ENCODE measurements at places on chromosomes 13 and 19.

GRCh38 chr13:99737481-99738245, 233.9 kb downstream of the ZIC5 start:
- DNase-seq: no peak

- no peak for DNase-seq
These were observed 9.5 kb downstream of the SERPINE3 start for GRCh38 chr13:51349016-51349415.

- no peak for DNase-seq
These were observed 11.4 kb upstream of the STARD13 start for GRCh38 chr13:33296793-33297425.

DNA sequence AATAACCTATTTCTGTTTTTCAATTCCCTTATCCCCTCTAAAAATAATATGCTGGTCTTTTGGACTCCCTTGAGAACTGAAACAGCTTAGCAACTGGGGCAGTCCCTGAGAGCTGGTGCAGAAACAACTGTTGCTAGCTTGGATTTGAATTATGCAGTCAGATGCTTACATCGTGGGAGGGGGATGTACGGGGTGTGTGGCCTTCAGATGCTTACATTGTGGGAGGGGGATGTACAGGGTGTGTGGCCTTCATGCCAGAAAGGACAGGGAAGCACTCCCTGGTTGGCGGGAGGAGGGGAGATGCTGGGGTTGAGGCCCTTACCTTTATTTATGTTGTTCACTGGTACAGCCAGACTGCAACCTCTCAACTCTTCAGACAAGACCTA, 25.6 kb downstream of the LRCH1 start:
- no peak for DNase-seq

DNA sequence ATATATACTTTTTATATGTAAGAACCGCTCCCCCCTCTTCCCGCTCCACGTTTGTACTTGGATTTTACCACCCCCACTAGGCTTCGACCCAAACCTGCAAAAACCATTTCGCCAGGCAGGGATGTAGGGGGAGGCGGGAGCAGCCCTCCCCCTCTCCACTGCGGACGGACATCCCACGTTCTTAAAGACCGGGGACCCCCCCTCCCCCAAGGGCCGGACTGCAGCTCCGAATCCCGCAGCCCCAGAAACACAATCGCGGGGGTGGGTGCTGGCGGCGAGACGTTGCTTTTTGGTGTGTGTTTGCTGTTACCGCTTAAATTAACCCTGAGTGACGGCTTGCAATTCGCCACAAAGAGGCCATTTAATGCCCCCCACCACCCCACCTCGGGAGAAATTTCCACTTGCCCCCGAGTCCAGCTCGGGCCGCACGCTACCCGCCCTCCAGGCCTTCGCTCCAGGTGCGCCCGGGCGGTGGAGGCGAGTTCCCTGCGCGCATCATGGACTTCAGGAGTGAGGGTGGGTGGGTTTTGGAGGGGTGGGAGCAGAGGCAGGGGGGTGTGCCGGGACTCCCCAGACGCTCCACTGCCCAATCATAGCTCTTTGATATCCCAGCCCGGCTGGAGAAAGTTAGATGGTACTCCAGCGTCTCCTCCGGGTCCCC, 15.8 kb downstream of the NFIX start:
- DNase-seq: no peak

- no peak for DNase-seq
These were observed 37.1 kb upstream of the CNMD start for GRCh38 chr13:52776726-52777125.

DNA sequence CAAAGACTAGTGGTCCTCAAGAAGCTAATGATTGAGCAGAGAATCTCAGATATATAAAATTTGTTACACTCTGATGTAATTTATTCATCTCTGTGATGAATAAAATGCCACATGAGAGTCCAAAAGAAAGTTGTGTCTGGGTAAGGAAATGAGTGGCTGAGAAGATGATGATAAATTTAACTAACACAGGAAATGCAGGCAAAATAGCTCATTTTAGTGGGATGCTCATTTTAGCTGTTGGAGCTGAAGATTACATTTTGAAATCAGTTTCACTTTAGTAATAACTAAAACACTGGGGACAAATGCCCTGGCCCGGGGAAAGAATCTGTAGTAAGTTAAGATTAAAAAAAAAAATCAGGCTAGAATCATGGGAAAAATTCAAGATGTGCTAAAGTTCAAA, 35.2 kb downstream of the SPRY2 start:
- DNase-seq: no peak

- DNase-seq: peak; percentile 1
These were observed 61.1 kb downstream of the ZNF431 start for GRCh38 chr19:21202865-21203494.

GRCh38 chr19:16860118-16860517, 28.7 kb upstream of the F2RL3 start:
- DNase-seq: no peak

Measured in NCI-H1436 (cell line).